ENCODE measurements at places on chromosomes 4 and X.

- DNase-seq = peak; percentile 37
Measured at GRCh38 chrX:16695079-16695676, 17.3 kb downstream of the CTPS2 start.

DNA sequence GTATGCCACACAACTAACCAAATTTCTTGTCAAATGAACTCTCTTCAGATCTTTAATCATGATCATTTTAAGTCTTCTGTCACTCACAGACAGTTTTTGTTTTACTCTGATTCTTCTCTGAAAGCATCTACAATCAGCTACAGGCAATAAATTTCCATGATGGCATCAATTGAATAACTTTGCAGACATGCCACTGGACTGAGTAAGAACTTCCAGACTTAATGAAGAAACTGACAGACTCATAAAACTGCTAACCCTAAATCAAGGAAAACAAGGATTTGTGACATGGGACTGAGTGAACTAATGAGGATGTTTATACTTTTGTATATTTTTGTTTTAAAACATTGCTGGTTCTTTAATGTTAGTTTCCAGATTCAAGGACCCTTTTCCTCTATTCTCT lies 5.5 kb upstream of the PPP1R2C start:
- no peak for DNase-seq

- no peak for DNase-seq
Measured at GRCh38 chr4:127491571-127491970, 141.2 kb upstream of the INTU start.

DNA sequence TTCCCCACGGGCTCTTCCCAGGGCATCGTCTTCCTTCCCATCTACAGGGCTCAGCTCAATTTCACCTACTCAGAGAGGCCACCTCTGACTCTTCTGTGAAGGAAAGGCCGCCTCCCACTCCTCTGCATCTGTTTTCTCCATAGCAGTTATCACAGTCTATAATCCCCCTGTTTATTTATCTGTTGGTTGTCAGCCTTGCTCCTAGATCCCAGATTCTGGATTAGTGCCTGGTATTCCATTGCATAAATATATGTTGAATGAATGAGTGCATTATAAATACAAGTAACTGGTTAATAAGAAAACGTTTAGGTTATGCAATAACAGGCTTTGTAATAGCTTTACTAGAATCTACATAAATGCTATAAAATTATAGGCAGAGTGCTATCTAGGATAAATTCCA lies 52.9 kb downstream of the NSG1 start:
- DNase-seq = no peak
